ENCODE measurements at places on chromosomes 6 and 20.
A peak's percentile ranks its signal among the peaks of the same experiment; 100 is the strongest.

GRCh38 chr20:51026269-51026668, 3.4 kb upstream of the KCNG1 start:
- no peak for DNase-seq

- DNase-seq = no peak
Observed at GRCh38 chr6:154986787-154987235, 8.3 kb upstream of the TIAM2 start.

- DNase-seq = no peak
Observed at GRCh38 chr20:49612127-49612738, 44.3 kb upstream of the PTGIS start.

- DNase-seq = no peak
Observed at GRCh38 chr20:18256440-18257090, 31.8 kb upstream of the ZNF133 start.

DNA sequence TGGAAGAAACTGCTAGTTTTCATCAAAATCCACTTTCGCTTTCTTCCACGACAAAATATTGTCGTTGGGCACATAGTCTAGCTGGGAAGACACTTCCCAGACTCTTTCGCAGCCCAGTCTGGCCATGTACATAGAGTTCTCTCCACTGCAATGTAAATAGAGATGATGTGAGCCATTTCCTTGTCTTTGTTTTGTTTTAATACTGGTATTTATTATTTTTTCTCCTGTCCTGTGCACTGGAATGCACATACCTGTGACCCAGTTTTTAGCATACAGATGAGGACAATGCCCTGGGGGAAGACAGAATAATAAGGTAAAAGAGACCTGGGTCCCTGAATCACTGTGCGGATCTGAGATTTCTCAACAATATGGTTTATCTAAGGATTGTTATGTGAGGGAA, 149.5 kb upstream of the BMP5 start:
- DNase-seq = no peak

DNA sequence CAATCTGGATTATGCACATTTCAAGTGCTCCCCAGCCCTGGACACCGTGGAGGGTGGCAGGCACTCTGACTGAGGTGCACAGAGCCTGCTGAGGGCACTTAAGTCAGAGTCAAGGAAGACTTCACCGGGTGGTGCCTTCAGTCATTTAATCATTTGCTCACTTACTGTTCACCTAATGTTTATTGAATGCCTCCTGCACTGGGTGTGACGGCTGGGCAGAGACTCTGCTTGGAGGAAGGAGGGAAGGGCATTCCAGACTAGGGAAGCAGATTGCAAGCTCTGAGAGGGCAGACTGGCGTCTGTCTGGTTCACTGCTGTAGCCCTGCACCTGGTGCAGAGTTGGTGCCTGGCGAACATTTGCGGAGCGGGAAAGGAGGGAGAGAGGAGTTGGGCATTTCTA, 54.2 kb upstream of the FAM83D start:
- DNase-seq = no peak

- DNase-seq = no peak
Observed at GRCh38 chr6:102562713-102563112, 1169.2 kb downstream of the GRIK2 start.

- DNase-seq = no peak
Observed at GRCh38 chr6:11386323-11386722, 151.2 kb upstream of the TMEM170B start.

DNA sequence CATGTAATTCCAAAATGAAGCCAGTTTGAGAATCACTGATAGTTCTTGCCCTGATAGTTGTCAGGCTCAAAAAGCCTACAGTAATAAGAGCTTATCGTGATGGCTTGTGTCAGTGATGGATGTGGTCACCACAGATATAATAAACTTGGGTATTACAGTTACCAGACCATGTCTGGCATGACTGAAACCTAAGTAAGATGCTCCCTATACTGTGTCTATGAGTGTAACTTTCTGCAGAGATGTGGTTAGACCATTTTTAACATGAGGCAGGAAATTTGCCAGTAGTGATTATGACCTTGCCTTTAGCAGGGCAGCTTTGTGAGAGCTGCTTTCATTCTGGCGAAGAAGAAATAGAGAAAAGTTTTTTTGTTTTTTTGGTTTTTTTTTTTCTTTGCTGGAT, 90.2 kb downstream of the ANKS1A start:
- DNase-seq = no peak

DNA sequence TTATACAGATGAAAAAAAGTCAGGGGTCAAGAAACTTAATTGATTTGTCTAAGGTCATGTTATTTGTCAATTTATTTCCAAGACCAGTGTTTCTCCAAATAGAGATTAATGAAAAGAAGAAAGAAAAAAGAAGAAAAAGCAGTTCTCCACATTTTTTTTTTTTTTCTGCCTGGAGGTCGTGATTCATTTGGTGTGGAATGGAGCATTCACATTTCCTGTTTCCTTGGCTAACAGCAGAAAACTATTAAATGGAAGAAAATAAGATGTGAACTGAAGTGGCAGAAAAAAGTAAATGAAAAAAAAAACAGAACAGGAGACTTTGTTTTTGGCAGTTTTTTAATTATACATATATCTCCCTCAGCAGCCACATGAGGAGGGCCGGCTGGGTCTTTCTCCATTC, 470.8 kb upstream of the ZNF337 start:
- no peak for DNase-seq

GRCh38 chr6:80440496-80441115, 334.1 kb downstream of the BCKDHB start:
- no peak for DNase-seq

- DNase-seq = no peak
Observed at GRCh38 chr6:40512340-40512739, 74.8 kb downstream of the LRFN2 start.

DNA sequence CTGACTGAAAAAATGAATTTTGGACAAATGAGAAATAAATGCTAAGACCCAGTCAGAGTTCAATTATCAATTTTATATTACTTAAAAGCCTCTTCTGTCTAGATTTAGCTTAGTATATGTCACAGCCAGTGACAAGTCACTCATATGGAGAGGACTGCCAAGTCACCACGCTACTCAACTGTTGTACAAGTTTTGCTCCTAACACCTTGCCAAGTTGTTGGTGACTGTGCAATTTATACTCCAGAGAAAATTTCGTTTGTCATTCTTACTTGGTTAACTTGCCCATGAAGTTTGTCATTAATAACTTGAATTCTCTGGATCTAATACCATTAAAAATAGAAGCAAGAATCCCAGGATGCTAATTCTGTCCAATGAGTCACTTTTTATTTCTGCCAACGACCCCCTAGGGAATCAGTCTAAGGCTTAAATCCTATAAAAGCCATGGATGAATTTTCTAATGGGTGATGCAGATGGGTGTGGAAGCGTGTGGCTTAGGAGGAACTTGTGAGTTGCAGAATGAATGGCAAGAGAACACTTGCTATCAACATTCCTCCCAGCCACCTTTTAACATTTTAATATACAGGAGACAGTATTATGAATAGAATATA, 30.4 kb upstream of the FBXO30 start:
- no peak for DNase-seq

- DNase-seq = no peak
Observed at GRCh38 chr6:135170849-135171248, 10.3 kb upstream of the MYB start.

- no peak for DNase-seq
Observed at GRCh38 chr6:150534553-150534952, 65.1 kb upstream of the PLEKHG1 start.

GRCh38 chr6:20811109-20811761, 277.0 kb downstream of the CDKAL1 start:
- peak; percentile 91 for DNase-seq

DNA sequence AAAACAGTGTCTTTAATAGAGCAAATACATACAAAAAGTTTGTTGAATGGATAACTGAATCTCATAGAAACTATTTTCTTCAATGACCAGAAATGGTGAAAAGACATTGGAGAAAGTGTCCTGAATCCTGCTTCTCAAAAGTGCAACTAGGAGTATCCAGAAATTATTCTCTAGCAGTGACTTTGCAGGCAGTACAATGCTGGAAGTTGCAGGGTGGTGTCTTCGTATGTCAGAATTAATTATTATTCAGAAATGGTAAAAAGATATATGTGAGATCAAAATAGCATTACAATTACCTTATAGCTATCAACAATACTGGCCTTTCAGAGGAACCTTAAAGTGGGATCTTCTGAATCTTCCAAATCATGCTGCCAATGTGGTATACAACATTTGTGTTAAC, 10.0 kb downstream of the FRK start:
- DNase-seq = no peak

DNA sequence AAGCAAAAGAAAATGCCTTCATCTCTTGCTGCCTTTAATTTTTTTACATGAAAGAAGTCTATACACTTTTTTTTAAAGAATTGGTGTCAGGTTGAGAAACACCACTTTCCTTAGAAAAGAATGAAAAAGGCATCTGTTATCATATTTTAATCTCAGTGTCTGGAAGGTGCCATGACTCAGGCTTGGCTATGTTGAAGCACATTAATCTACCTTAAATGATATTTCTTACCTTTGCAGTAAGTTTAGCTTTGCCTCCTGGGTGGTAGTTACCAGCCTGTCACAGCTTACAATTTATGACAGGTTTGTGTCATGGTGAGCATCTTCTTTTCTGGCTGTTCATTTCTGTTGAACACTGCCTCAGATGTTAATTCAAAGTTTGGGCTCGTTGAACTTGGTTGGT, 95.3 kb downstream of the RTN4IP1 start:
- DNase-seq = no peak

DNA sequence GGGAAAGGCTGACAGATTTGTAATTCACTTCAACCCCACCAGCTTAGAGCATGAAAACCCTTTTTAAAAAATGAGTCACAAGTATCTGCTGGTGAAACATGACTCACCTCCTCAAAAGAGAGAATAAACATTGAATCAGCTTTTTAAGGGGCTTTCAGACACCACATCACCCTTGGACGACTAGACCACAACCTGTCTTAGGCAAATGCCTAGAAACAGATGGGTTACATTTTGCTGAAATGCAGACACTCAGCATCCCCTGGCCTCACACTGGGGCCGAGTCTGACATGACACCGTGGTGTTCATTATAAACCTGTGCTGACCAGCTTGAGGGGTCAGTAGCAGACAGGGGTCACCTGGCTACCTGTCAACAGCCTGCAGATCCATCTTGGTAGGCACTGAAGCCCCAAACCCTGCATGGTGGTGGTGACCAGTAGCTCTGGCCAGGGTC, 175.3 kb upstream of the CST7 start:
- peak; percentile 13 for DNase-seq

DNA sequence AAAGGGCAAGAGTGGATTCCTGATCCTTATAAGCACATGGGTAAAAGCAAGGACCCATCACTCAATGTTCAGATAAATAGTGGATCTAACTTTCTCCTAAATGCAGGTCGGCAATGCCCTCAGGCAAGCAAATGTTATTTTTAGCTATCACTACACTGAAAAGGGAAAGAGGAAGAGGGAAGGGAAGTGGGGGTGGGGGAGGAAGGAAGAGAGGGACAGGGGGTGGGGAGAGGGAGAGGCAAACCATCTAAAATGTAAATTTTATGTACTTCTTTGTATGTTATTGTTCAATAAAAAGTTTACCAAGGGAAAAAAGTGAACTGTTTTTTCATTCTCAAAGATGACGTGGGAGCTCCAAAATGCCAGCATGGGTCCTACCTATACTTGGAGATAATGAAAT, 44.2 kb downstream of the CHD6 start:
- DNase-seq = no peak

GRCh38 chr20:37686762-37687477, 6.9 kb upstream of the CTNNBL1 start:
- DNase-seq = no peak

DNA sequence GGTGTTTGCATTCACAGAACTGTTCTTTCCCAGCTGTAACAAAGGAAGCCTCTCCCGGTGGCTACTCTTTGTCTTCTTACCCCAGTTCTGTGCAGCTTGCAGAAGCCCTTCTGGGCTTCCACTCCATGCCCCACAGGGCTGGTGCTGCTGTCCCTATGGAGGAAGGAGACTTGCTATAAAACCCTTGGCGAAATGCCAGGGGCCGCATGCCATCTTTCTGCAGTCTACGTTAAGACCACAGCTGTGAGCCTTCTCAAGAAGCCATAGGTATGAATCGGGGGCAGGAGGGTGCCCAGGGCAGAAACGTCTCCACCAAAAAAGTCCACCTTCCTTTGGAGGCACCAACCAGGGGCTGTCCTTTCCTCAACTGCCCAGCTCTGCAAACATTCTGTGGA, 60.7 kb downstream of the PRND start:
- DNase-seq = no peak

GRCh38 chr6:170245475-170245992, 45.3 kb downstream of the DLL1 start:
- no peak for DNase-seq

- DNase-seq = no peak
Observed at GRCh38 chr20:56843386-56843785, 214.3 kb downstream of the TFAP2C start.

DNA sequence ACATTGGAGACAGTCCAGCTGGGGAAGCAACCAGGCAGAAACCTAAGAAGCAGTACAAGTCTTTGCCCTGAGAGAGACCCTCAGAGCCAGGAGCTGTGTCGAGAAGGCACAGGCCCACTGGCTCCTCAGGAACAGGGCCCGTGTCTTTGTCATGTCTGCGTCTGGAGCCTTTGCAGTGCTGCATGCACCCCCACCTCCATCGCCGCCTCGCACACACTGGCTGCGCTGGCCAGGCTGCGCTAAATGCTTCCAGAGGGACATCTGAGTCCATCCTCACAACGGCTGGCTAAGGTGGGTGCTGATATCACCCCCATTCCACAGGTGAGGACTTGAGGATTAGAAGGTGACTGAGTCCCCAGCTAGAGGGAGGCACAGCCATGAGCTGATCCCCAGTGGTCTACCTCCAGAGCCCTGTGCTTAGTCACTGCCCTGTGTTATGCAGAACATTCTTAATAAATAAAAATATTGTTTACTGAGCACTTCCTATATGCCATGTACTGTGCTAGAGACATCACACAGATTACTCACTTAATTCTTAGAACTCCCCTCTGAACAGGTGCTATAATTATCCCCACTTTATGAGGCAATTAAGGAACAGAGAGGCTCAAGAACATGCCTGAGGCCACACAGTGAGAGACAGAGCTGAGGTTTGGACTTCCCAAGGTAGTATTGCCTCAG, 27.6 kb downstream of the GABRR2 start:
- DNase-seq = no peak

GRCh38 chr6:30979141-30979540, 4.4 kb upstream of the MUC21 start:
- no peak for DNase-seq

DNA sequence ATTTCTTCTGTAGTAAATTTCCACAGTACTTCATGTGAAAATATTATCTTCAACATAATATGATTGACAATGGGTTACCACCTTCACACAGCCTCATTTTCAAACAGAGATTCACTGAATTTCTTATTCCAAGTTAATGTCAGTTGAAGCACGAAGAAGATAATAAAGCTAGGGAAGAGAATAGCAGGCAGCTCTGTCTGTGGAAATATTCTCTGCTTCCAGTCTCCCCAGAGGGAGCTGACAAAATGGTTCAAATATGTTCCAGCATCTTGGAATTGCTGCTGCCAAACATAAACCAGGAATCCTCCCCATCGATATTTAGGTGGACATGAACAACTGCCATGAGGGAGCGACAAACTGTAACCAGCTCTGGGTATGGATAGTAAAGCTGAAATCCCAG, 224.8 kb downstream of the GJA1 start:
- DNase-seq = no peak

- DNase-seq = no peak
Observed at GRCh38 chr6:126716826-126717509, 377.1 kb downstream of the CENPW start.

All from AG04450 (cell line).